M059J (cell line): ENCODE measurements at places on chromosomes 3 and 15.
A peak's percentile ranks its signal among the peaks of the same experiment; 100 is the strongest.

- no peak for DNase-seq
Observed at GRCh38 chr15:76200083-76200465, 111.2 kb downstream of the ETFA start.

DNA sequence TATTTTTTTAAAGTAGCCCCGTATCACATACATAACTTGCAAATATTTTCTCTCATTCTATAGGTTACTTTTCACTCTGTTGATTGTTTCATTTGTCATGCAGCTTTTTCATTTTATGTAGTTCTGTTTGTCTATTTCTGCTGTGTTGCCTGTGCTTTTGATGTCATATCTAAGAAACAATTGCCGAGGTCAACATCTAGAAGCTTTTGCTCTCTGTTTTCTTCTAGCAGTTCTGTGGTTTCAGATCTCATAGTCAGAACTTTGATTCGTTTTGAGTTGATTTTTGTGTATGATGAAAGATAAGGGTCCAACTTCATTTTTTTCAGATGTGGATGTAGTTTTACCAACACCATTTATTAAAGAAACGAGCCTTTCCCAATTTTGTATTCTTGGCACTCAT, 79.5 kb downstream of the CD200 start:
- no peak for DNase-seq

DNA sequence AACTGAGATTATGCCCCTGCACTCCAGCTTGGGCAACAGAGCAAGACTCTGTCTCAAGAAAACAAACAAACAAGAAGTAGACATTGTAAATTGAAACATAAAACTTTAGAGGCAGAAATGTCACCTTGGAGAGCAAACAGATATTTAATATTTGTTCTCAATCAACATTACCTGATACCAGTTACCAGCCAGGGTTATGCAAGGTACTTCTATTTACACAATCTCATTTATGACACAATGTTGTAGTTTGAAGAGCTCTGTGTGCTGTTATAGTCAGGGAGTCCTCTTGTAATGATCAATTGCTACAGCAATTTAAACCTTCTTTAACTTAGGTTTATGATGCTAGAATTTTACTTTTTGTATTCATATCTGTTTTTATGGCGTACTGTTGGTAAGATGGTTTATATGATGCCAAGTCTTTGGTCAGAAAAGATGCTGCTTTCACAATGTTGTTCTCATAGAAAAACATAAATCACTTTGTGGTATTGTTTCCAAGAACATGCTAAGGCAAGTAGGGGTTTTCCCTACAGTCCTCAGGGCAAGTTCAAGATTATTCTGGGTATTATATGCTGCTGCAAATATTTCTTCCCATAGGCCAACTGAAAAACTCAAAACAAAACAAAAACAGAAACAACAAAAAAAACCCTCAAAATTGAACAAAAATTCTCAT, 173.5 kb downstream of the TNIK start:
- peak; percentile 53 for DNase-seq

DNA sequence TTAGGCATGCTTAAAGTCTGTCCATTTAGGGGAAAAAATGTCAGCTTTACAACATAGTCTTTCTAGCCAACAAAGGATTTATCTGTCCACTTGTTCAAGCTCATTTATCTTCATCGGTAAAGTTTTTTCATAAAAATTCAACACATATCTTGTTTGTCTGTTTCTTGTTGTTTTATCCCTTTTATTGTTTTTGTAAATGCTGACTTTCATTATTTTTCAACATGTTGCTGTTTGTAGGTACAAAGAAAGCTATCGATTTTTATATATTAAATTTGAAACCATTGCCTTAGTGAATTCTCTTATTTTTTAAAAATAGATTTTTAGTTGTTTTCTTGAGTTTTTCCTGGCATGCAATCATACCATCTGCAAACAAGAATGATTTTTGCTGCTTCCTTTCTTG, 185.8 kb downstream of the NSMCE3 start:
- DNase-seq, result no peak

DNA sequence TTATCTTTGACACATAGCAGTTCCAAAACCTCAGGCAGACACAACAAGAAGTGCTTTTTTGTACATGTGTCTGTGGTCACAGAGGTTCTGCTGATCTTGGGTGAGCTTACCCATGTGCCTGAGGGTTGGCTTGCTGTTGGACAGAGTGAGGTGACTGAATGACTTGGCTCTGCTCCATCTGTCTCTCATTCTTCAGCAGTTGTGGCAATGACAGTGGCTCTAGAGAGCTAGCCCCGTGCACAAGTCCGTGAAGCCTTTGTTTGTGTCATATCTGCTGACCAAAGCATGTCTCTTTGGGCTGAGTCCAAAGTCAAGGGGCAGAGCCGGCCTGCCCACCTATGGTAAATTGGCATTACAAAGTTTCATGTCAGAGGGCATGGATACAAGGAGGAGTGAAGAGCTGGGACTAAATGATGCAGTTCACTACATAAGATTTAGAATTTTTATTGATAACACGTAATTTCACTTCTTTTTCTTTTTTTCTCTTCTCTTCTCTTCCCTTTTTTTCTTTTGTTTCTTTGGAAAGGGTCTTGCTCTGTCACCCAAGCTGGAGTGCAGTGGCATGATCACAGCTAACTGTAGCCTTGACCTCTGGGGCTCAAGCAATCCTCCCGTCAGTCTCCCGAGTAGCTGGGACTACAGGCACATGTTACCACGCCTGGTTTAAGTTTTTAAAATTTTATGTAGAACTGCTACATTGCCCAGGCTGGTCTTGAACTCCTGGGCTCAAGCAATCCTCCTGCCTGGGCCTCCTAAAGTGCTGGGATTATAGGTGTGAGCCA, 77.9 kb downstream of the ITPR1 start:
- peak; percentile 18 for DNase-seq

DNA sequence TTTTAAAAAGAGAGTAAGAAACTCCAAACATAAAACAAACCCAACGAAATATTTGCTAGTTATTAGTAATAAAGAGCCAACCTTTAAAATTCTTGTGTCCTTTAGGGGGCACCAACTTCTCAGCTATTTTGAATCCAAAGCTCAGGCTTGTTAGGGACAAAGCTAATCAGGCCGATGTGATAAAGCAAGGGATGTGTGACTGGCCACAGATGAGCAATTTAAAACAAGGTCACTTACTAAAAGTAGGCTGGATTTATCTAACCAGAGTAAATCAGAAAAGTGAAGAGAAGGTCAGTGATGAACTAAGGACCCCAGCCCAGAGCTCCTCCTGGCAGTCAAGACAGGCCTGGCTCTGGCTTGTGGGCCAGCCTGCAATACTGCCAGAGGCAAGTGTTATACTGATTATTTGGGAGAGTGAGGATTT, 108.5 kb downstream of the CYP19A1 start:
- peak; percentile 53 for DNase-seq

DNA sequence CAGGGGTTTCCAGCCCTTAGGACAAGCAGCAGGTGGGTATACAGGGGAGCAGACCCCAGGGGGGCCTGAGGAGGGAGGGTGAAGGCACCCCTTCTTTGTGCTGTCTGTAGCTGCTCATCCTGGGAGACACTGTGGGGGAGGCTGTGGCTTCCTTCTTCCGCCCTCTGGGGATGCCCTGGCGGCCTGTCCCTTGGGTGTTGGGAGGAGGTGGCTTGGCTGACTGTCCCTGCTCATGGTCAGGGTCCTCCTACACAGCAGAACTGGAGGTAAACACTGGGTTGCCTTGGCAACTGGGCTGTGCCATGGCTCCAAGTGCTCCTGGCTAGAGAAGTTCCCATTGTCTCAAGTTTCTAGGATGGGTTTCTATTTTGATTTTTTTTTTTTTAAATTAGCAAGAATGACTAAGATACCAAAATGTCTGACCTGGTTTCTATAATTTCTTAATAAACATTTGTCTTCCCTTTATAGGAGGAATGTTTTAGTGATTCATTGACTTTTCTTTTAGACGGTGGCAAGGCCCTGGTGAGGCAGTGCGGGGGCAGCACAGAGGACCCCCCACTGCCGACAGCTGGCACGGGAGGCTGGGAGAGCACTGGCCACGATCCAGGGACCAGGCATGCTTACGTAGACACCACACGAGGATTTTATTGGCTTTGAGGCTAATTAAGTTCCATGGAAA, 12.4 kb downstream of the KLF13 start:
- peak; percentile 96 for DNase-seq

DNA sequence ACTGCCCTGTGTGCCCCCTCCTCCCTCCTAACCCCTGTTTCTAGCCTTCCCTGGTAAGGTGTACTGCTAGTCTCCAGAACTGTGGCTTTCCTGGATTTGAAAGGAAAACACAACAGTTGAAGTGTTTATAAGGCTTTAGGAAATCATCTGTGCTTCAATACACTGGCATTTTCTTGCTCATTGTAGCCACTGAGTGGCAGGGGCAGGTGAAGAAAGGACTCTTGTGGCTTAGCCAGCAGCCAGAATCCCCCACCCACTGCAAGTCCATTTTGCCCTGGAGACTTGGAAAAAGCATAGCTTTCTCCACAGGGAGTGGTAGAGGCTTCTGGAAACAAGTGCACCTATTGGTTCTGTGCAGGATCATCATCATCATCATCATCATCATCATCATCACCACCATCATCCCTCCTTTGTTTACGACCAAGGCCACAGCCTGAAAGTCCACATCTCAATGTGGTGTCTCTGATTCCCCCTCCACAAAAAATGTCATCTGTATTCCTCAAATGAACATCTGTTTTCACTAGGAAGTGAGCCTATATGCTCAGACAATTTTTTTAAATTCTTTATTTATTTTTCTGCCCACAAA, 33.4 kb downstream of the AQP9 start:
- DNase-seq, result no peak

- no peak for DNase-seq
Observed at GRCh38 chr3:123481722-123482457, 33.0 kb upstream of the ADCY5 start.

GRCh38 chr3:181267312-181267711, 277.8 kb upstream of the DNAJC19 start:
- DNase-seq, result no peak

- DNase-seq, result no peak
Observed at GRCh38 chr3:51379746-51380455, 5.2 kb upstream of the MANF start.

DNA sequence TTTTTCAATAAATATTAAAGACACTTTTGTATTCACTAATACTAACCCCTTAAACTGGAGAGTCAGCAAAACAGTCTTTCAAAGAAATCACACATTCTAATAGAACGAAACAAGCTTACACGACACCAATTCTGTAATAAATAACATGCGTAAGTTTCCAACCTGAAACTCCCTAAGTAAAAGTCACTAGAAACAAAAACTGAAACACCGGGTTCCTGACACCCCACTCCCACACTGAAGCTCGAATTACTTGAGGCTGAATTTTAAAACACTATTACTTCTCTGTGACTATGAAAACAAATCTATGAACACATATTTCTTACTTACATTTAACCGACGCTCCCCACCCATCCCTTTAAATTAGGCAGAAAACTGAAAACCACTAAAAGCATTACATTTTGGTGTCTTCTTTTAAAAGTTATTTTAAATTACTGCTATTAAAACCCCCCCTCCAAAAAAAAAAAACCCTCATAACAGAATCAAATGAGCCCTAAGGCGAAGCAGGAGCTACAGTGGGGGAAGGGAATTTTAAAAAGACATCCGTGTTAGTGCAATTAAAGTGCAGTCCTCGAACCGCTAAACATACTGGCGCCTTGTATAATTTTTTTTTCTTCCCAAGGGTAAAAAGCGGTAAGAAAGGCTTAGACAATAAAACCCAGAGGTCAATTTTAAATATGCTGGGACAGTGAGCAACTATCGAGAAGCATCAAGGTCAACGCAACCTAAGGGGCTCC, 878 bp downstream of the SPPL2A start:
- peak; percentile 40 for DNase-seq

DNA sequence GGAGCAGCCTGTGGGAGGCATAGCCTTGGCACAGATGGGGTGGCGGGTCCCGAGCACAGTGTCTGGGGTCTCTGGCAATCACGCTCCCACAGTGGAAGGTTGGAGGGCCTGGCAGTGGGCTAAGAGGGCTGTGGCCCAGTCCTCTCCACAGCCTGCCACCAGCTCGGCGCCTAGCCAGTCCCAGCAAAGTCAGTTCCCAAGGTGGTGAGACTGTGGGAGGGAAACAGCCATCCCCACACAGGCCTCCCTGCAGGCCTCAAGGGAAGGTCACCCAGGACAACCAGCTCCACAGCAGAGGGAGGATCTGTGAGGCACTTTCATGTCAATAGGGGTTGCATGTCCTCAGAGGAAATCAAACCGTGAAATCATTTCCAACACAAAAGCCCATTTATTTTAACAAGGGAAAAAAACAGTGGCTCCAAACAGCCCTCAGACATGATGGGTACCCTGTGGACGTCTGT, 27.6 kb upstream of the LIMD1 start:
- DNase-seq, result no peak

DNA sequence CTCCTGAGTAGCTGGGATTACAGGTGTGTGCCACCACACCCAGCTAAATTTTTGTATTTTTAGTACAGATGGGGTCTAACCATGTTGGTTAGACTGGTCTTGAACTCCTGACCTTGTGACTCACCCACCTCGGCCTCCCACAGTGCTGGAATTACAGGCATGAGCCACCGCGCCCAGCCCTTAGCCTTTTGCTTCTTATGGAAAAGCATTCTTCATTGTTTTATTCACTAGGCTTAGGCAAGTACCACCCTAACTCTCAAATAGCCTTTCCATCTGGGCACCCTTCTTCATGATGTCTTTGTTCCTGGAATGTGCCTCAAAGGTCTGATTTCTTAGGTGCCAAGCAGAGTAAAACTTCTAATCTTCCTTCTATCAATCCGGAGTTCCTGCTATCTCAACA, 641.8 kb downstream of the FHIT start:
- DNase-seq, result peak; percentile 67

GRCh38 chr3:30835667-30836066, 58.8 kb downstream of the GADL1 start:
- no peak for DNase-seq

GRCh38 chr15:65806397-65806796, 14.3 kb upstream of the DENND4A start:
- DNase-seq, result no peak

DNA sequence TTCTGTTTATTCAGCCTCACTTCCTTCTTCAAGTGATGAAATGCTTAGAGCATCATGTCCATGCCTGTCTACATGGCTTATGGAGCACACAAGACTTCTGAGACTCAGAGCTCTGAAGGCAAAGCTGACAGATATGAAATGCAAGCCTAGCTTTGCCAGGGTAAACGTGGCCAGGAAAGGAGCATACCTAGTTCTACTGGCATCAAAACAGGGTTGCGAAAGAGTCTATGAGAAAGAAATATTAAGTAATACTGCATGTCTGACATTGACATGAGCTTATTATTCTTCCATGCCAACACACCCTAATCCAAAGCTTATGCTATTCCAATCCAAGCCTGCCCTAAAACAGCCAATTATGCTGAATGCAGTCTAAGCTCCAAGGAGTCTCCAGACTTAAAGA, 391.5 kb downstream of the ERC2 start:
- DNase-seq, result no peak

DNA sequence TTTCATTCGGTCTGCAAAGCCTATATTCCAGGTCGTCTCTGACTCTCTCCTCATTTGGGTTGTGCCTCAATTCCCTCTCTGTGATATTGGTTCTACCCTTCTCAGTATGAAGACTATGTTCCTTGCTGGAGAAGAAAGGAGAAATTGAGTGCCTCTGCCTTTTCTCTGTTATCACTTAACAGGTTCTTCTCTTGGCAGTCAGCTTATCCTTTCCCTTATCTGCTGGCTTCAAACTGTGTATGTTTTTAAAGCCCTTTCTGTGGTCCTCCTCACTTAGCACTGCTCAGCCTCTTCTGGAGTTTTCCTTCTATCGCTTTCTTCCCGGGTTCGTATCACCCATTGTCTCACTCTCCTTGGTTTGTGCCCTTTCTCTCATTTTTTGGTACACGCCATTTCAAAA, 65.3 kb upstream of the FSTL1 start:
- DNase-seq, result no peak
